ENCODE measurements at places on chromosomes 7 and 10. TPM values are rescaled to one million over a fixed set of nuclear protein-coding genes. Genes with fewer than 3 reads are reported as not detected.

Gene CROT
- 2.2 TPM for total RNA-seq

DNA sequence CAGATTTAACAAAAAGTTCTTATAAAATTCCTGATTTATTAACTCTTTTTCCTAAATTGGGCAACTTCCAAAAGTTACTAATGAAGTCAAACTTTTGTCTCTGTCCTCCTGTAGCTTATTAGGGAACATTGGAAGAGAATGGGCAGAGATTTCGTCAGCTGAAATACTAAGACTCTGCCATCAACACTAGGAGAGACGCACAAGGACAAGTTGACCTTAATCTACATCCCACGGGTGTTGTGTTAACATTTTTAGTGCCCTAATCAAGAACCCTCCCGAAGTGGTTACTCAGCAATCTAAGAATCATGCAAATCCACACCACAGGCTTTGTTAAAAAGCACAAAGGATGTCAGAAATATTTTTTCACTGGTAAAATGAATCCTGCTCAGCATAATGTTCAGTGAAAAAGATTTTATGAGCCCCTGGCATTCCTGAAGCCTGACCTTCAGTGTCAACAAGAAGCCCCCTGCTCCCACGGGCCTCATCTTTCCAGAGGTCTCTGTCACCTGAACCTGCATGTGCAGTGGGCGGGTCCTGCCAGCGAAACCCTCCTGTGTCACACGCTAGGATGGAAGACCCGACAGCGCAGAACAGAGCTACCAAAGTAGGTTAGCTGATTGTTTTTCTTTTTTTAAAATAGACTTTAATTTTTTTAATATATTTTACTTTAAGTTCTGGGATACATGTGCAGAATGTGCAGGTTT lies 70.6 kb upstream of the AKR1E2 start:
- H3K27ac ChIP-seq: no peak overlapping the region
- no peaks in the 10 kb centered on the region for H3K27me3 ChIP-seq

Gene NRG3
- total RNA-seq: 0.31 TPM

DNA sequence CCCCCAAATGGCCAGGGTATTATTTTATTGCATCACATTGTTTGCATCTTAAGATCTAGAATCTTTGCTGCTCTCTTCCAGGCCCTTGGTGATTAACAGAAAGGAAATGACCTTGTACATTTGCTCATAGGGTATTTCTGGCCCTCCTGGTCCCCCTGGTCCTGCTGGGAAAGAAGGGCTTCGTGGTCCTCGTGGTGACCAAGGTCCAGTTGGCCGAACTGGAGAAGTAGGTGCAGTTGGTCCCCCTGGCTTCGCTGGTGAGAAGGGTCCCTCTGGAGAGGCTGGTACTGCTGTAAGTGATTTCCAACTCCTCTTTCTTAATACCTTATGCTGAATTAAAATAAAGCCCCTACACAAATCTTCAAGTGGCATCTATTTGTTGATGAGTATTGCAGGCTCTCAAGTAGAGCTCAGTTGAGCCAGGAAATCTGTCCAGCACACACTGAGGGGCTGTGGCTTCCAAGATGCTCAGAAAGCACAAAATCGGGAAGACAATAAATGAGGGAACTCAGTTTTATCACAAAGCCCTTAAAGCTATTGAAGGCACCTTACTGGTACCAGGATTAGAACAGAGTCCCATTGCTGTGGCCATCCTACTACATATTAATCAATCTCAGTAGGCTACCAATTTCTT lies 28.2 kb downstream of the COL1A2 start:
- H3K4me1 ChIP-seq: no peaks in the 10 kb centered on the region
- no peak overlapping the region for H3K27ac ChIP-seq
- H3K4me3 ChIP-seq: no peak overlapping the region
- H3K27me3 ChIP-seq: no peaks in the 10 kb centered on the region

- no peak overlapping the region for H3K27ac ChIP-seq
- no peak for DNase-seq
- H3K27me3 ChIP-seq: no peaks in the 10 kb centered on the region
- H3K4me3 ChIP-seq: no peak overlapping the region
- no peaks in the 10 kb centered on the region for H3K4me1 ChIP-seq
- no peaks in the 10 kb centered on the region for H3K36me3 ChIP-seq
These were observed 137.7 kb downstream of the PTPRN2 start for GRCh38 chr7:158449942-158450341.

- H3K4me1 ChIP-seq: peaks cover 4% of the 10 kb centered on the region
- H3K36me3 ChIP-seq: no peaks in the 10 kb centered on the region
- no peak overlapping the region for H3K27ac ChIP-seq
- H3K27me3 ChIP-seq: no peaks in the 10 kb centered on the region
- H3K4me3 ChIP-seq: no peak overlapping the region
- DNase-seq: no peak
These were observed 162.0 kb downstream of the KLF6 start for GRCh38 chr10:3622845-3623621.

GRCh38 chr7:101681170-101682007 lies 52.3 kb upstream of the MYL10 start:
- H3K4me1 ChIP-seq: no peaks in the 10 kb centered on the region
- no peaks in the 10 kb centered on the region for H3K27me3 ChIP-seq
- no peak overlapping the region for H3K4me3 ChIP-seq
- peak overlapping the region; percentile 41 for H3K27ac ChIP-seq

DNA sequence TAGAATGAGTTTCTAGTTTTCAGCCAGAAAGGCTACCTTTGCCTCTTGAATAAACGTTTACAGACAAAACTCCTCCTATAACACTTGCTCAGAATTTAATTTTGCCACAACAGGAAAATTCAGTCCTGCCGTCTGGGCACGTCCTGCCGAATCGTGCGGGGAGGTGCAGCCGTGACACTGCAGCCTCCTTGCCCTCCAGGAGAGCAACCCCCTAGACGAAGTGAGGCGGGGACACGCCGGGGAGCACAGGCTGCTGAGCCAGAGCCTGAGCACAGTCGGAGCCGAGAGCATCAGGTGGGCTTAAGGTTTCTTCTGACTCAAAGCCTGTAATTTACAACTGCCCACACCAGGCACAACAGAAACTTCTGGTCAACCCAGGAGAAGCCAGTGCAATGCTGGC lies 102.3 kb downstream of the DYNC2I1 start:
- DNase-seq: no peak
- no peaks in the 10 kb centered on the region for H3K36me3 ChIP-seq
- H3K4me3 ChIP-seq: no peak overlapping the region
- H3K4me1 ChIP-seq: no peaks in the 10 kb centered on the region
- no peaks in the 10 kb centered on the region for H3K27me3 ChIP-seq

Gene GRM3
- total RNA-seq: not detected
